ENCODE measurements at places on chromosomes 3 and 15.

- DNase-seq = no peak
Observed at GRCh38 chr3:37667335-37667734, 194.3 kb upstream of the CTDSPL start.

DNA sequence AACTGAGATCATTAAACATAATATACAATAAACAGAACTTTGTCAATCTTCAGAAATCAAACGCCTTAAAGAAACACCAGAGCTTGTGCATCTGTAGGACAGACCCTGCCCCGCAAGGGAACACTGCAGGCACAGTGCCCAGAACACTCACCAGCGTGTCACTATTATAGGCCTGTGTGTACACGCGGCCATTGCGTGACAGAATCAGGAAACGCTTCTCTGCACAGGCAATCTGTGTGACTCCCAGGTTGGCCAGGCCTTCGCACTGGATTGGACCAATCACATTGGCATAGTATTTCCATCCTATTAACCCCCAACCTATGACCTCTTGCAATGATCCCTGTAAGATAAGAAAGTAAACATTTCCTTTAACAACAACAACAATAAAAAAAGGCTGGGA lies 52.9 kb downstream of the HERC2 start:
- no peak for DNase-seq

GRCh38 chr3:140845882-140846281 lies 95.8 kb upstream of the SLC25A36 start:
- no peak for DNase-seq

GRCh38 chr3:17967111-17967510 lies 224.7 kb upstream of the TBC1D5 start:
- DNase-seq = no peak

GRCh38 chr3:42961633-42962032 lies 17.5 kb upstream of the GASK1A start:
- DNase-seq = peak; percentile 71

DNA sequence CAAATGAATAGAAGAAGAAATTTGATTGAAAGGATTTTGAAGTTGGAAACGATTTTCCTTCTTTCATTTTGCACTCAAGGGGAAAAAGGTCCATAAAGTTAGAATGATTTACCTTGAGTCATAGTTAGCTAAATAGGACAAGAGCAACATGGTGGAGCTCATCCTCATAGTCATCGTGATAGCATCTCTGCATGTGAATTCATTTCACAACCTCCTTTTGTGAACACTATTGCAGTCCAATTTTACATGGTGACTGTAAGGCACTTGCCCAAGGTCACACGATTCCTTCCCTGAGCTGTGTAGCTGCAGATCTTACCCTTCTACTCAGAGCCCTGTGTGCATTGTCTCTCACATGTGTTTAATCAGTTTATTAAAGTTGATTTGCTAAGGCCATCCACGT lies 359.8 kb upstream of the C2CD4B start:
- no peak for DNase-seq

- no peak for DNase-seq
Observed at GRCh38 chr3:19012846-19013245, 135.5 kb upstream of the KCNH8 start.

- peak; percentile 67 for DNase-seq
Observed at GRCh38 chr15:38864827-38865581, 300.4 kb upstream of the RASGRP1 start.

- DNase-seq = no peak
Observed at GRCh38 chr3:194876403-194877095, 190.9 kb downstream of the FAM43A start.

- no peak for DNase-seq
Observed at GRCh38 chr15:52134502-52135144, 22.0 kb upstream of the BCL2L10 start.

GRCh38 chr3:187919544-187919943 lies 174.3 kb upstream of the BCL6 start:
- no peak for DNase-seq

- DNase-seq = no peak
Observed at GRCh38 chr3:89565098-89565497, 457.7 kb downstream of the EPHA3 start.

- DNase-seq = no peak
Observed at GRCh38 chr3:61505197-61505596, 56.2 kb upstream of the PTPRG start.

DNA sequence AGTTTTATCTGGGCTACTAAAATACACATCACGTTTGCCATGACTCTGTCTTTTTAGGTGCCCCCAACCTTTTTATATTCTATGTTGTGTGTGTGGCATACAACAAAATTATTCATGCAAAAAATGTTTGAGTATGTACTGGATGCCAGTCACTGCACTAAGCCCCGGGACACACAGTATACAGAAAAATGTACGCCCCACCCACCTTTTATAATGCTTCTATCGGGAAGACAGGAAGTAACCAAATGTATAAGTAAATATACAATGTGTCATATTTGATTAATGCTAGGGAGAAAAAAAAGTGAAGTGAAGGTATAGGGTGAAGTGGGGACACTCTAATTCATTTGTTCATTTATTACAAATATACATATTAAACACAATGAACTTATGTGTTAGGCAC lies 503.4 kb upstream of the MDFIC2 start:
- no peak for DNase-seq

GRCh38 chr3:8164145-8164544 lies 337.5 kb upstream of the LMCD1 start:
- no peak for DNase-seq

- DNase-seq = no peak
Observed at GRCh38 chr3:160928183-160928726, 172.2 kb downstream of the PPM1L start.

GRCh38 chr3:28850186-28850585 lies 430.7 kb upstream of the RBMS3 start:
- no peak for DNase-seq

GRCh38 chr15:38414357-38414756 lies 39.6 kb upstream of the FAM98B start:
- no peak for DNase-seq

DNA sequence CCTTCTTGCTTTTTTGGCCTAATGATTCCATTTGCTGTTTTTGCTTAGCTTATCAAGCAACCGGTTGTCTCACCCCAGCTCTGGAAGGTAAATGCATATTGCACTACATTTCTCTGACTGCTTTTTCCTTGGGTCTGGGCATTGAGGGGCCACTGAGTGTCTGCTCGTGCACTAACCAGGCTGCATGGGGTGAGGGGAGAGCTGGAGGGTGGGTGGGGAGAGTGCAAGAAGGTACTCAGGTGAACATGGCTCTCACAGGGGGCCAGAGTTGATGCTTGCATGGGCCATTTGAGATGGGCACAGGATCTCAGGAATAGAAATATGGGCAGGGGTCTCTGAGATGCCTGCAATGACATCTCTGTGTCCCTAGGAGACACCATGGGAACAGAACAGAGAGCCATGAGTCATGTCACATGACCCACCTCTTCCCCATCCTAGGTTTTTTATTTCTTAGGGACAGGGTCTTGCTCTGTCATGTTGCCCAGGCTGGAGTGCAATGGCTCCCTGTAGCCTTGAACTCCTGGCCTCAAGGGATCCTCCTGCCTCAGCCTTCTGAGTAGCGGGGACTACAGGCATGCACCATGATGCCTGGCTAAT lies 6.2 kb downstream of the ALPK3 start:
- DNase-seq = no peak

- no peak for DNase-seq
Observed at GRCh38 chr3:71726146-71726545, 944 bp upstream of the EIF4E3 start.

DNA sequence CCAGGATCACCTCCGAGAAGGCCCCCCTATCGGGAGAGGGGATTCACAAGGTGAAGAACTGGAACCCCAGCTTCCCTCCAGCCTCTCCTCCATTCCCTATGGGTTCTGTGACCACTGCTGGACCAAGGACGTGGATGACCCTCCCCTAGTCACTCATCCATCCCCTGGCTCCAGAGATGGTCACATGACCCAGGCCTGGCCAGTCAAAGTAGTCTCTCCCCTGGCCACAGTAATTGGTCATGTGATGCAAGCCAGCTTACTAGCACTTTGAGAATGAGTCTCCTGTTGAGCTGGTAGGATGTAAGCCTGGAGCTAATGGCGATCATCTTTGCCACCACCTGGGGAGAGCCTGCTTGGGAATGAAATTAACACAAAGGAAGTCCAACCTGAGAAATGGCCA lies 3.9 kb downstream of the CAMK1 start:
- no peak for DNase-seq

- DNase-seq = no peak
Observed at GRCh38 chr3:151123827-151124226, 38.4 kb downstream of the MED12L start.

DNA sequence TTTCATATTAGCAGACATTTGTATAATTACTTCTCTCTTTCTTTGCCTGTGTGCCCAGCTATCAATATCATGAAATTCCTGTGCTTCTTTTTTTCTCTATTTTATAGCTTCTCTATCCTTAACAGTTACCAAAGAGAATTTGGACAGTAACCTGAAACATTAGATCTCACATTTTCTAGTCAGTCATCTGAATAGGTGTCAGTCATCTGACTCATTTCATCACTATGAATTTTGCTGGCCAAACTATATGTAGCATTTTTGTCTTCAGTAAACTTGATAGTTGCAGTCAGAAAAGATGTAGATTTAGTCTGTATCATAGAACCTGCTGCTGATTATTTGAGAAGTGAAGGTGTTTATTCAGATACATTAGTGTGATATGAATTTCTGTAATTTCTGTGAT lies 52.6 kb downstream of the HMG20A start:
- DNase-seq = no peak

- peak; percentile 73 for DNase-seq
Observed at GRCh38 chr3:141686466-141687291, 51.4 kb upstream of the RNF7 start.

DNA sequence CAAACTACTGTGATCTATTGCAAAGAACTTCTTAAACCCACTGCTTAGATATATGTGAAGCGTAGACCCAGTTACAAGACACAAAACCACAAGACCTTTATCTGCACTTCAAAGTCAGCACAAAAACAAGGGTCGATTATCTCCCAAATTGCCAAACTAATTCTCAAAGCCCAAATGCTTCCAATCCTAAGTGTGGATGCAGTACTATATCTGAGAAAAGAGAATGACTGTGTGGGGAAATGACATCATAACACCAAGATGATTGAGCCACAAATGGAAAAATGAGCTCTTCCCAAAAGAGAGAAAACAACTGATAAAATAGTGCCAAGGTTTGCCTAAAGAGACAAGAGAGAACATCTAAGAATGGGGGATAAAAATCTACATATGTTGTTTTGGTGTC lies 86.2 kb downstream of the MEIS2 start:
- DNase-seq = no peak

DNA sequence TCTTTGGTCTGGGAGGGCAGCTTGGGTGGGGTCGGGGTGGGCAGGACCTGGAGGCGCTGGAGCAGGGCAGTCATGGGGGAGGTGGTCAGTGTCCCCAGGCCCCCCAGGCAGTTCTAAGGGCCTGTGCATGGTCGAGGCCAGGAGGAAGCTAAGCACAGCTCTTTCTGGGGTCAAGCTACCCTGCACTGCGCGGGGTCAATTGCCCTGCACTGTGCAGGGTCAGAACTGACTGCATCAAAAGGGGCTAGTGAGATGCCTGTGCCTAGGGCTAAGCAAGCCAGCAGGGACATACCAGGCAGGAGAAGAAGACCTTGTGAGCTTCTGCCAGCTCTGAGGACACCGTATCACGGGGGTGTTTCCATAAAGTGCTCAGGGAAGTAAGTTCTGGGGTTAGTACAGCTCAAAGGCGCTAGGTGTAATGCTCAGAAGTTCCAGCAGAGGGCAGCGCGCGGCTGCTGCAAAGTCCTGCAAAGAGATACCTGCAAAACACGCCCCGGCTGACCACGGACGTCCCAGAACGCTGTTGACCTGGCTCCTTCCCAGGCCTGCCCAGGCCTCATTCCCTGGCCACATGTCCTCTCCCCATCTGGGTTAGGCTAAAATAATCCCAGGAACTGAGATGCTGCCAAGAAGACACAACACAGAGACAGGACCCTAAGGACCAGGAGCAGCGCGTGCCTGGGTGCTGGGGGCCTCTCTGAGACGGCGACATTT lies 18.8 kb upstream of the IQSEC1 start:
- peak; percentile 90 for DNase-seq

DNA sequence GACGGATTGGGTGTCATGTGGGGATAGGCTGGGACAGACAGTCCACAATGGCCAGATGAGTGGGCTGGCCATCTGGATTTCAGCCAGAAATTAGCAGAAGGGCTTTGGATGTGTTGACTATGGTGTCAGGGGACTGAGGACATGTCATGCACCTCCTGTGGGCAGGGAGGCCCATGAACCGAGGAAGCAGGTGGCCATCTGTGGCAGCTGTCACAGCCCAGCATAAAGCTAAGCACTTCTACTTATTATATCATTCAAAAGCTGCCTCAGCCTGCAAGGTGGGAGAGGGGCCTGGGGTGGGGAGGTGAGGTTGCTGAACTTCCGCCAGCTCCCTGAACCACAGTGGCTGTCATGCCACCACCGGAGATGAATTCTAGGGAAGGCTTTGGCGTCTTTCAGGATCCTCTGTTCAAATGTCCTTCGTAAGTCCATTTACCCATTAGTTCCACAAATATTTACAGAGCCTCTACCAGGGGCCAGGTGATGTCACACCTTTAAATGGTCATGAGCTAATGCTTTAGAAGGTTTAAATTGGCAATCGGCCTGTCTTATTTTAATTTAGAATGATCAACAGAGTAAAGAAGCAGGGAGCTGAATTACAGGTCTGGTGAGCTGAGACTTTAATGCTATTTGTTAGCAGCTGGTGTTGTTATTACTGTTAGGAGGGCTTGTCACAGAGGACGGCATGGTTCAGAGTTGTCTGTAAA lies 23.6 kb upstream of the CAV3 start:
- DNase-seq = no peak

- DNase-seq = no peak
Observed at GRCh38 chr3:8512234-8512633, 10.6 kb downstream of the LMCD1 start.
